K562 (cell line): ENCODE measurements at places on chromosomes 1 and 21. TPM values are rescaled to one million over a fixed set of nuclear protein-coding genes. Genes with fewer than 3 reads are reported as not detected.

DNA sequence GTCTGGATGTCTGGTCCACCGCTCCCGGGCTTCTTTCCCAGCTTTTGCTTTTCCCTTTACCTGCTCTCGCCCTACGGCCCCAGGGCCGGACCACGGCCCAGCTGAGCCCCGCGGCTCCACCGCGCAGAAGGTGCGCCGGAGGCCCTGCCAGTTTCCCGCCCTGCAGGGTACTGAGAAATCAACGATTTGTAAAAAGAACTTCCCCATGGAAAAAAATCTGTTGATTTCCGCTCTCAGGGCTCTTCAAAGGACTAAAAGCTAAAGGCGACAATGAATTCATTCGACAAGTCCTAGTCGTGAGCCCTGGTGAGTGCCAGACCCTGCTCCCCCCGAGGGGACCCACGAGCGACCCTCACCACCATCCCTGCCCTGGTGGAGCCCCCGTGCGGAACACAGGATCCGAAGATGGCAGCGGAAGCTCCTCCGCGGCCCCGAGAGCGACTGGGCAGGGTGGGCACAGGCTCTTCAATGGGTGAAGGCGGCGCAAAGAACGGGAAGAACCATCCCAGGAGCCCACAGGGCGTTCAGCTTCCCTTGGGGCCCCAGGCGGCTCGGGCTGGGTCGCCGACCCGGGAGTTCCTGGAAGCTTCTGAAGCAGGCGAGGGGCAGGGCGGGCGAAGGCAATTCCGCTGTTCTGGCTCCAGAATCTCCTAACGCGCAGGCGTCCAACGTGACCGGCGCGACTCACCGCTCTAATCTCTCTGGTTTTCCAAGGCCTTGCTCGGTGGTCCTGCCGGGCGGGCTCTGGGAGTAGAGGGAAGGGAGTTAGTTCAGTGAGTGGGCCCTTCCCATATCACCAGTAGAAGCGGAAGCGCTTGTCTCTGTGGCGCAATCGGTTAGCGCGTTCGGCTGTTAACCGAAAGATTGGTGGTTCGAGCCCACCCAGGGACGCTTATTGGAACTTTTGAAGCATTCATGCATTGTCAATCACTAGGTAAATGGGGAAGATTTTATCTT lies 6.6 kb upstream of the RNU1-2 start:
- H3K27me3 ChIP-seq: no peaks in the 10 kb centered on the region
- no peaks in the 10 kb centered on the region for H3K36me3 ChIP-seq
- H3K27ac ChIP-seq: no peak overlapping the region

DNA sequence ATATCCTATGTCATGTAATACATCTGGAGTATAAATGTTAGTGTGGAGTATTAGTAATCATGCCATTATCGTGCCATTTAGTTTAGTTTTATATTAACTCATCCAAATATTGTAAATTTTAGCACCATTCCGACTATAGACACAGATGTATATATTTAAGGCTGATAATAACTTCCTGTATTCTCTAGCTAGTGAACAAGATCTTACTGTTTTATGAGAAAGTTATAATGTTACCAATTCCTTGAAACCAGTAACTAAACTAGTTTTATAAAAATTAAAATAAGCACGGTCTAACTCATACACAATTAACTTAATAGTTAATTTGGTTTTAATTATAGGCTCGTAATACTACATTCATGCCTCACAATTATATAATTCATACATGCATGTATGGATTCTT lies 808.6 kb downstream of the USP25 start:
- H3K27ac ChIP-seq: no peak overlapping the region
- H3K4me3 ChIP-seq: no peak overlapping the region

DNA sequence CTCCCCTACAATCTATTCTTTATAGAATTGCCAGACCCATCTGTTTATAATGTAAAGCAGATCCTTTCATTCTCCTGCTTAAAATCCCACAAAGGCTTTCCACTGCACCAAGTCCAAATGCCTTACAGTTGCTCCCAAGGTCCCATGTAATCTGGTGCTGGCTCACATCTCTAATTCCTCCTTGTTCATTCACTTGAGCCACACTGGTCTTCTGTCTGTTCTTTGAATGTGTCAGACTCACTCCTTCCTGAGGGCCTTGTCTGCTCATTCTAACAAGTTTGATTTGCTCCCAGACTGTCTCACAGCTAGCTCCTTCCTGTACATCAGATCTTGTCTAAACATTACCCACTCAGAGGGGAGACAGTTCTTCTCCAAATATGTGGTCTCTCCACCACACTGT lies 38.9 kb downstream of the ALG14 start:
- no peak for DNase-seq
- no peak overlapping the region for H3K4me3 ChIP-seq
- no peak overlapping the region for H3K27ac ChIP-seq
- H3K4me1 ChIP-seq: no peaks in the 10 kb centered on the region
- H3K36me3 ChIP-seq: no peaks in the 10 kb centered on the region
- no peaks in the 10 kb centered on the region for H3K27me3 ChIP-seq

Gene HHIPL2
- total RNA-seq: 0.22 and 0.40 TPM in 2 replicates

DNA sequence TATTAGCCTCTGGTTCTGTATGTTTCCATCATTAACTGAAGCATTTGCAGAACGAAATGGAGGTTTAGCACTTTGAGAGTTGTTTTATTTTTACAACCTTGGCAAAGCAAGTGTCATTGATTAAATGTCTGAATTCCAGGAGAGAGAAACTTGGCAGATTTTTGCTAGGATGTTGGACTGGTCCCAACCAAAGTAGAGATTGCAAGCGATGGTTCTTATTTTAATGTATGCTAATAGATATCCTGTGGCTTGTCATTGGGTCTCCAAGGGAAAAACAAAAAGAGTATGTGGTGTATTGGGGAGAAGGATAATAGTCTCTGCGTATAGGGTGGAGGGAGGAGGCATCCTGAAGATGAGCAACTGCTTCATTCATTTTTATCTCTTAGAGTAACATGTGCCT lies 457.2 kb upstream of the RUNX1 start:
- H3K27me3 ChIP-seq: no peaks in the 10 kb centered on the region; the same call in 2 of the 3 replicates
- no peak overlapping the region for H3K27ac ChIP-seq
- H3K36me3 ChIP-seq: no peaks in the 10 kb centered on the region
- DNase-seq: no peak
- H3K4me1 ChIP-seq: peaks cover 39% of the 10 kb centered on the region

GRCh38 chr1:12194666-12195216 lies 27.9 kb downstream of the TNFRSF1B start:
- H3K27ac ChIP-seq: no peak overlapping the region
- H3K4me1 ChIP-seq: peaks cover 7% of the 10 kb centered on the region
- no peak overlapping the region for H3K4me3 ChIP-seq

- DNase-seq: no peak
- H3K36me3 ChIP-seq: no peaks in the 10 kb centered on the region
- no peaks in the 10 kb centered on the region for H3K4me1 ChIP-seq
- H3K27me3 ChIP-seq: no peaks in the 10 kb centered on the region
Observed at GRCh38 chr1:218971156-218971555, 202.5 kb upstream of the LYPLAL1 start.

DNA sequence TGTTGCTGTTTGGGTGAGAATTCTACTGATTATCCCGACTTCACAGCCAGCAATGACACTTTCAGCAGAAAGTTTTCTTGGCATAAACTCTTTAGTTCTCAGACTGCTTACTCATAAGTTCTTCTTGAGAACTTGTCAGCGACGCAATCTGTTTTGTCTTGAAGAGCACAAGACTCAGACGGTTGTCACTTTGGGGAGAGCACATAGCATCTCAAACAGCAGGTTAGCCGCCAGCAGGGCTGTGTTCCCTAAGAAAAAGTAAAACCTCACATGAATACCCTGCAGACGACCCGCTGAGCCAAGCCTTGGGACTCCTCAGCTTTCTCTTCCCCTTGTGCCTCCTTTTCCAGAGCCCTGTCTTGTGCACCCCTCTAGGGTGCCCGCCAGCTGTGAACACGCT lies 11.4 kb downstream of the AGMAT start:
- peaks cover 3% of the 10 kb centered on the region; the same call in 1 of the 2 replicates for H3K4me1 ChIP-seq
- peaks cover 26% of the 10 kb centered on the region; the same call in 2 of the 3 replicates for H3K36me3 ChIP-seq
- no peak overlapping the region for H3K4me3 ChIP-seq
- no peaks in the 10 kb centered on the region for H3K27me3 ChIP-seq
- no peak overlapping the region for H3K27ac ChIP-seq

Gene KRTAP12-2
- total RNA-seq: not detected in 2 replicates

GRCh38 chr1:194774535-194774934 lies 1588.1 kb upstream of the B3GALT2 start:
- no peak overlapping the region for H3K27ac ChIP-seq
- DNase-seq: no peak
- peaks cover 14% of the 10 kb centered on the region; the same call in 1 of the 3 replicates for H3K36me3 ChIP-seq
- H3K27me3 ChIP-seq: no peaks in the 10 kb centered on the region
- no peak overlapping the region for H3K4me3 ChIP-seq
- H3K4me1 ChIP-seq: no peaks in the 10 kb centered on the region

DNA sequence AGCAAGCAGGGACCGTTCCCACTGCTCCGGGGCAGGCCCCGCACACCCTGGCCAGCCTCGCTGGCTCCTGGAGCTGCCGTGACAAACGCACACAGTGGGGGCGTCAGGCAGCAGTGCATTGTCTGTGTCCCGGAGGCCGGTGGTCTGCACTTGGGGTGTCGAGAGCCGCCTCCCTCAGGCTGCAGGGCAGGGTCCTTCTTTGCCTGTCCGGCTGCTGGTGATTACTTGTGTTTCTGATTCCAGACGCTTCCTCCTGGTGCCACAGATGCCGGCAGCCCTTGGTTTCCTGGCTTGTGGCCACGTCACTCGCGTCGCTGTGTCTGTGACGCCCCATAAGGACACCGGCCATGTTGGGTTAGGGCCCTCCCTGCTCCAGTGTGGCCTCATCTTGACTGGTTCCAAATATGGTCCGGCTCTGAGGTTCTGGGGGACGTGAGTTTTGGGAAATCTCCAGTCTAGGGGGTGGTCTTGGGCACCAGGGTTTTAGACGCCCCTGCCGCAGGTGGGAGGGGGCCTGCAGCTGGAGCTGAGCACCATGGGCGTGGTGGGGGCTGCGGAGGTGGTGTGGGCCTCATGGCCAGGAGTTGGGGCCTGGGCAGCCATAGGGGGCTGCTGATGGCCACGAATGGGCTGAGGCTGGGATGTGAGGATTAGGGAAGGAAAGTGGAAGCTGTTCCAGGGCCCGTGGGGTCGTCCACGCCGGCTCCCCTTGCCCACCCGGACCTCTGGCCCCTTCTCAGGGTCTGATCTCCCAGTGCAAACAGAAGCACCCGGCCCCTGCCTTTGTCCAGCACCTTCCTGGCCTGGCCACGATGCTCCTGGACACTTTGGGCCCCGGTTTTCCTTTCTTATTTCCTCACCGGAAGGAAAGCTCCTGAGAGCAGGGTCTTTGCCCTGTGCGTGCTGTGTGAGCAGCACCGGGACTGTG lies 41.0 kb downstream of the SLX9 start:
- H3K36me3 ChIP-seq: peaks cover 25% of the 10 kb centered on the region; the same call in 1 of the 3 replicates
- peaks cover 66% of the 10 kb centered on the region for H3K4me1 ChIP-seq
- H3K27ac ChIP-seq: no peak overlapping the region
- no peak overlapping the region for H3K4me3 ChIP-seq
- H3K27me3 ChIP-seq: no peaks in the 10 kb centered on the region

- DNase-seq: no peak
- peaks cover 93% of the 10 kb centered on the region for H3K27me3 ChIP-seq
- no peak overlapping the region for H3K27ac ChIP-seq
- no peaks in the 10 kb centered on the region for H3K36me3 ChIP-seq
- peaks cover 44% of the 10 kb centered on the region for H3K4me1 ChIP-seq
Observed at GRCh38 chr1:197915862-197916499, 1.2 kb upstream of the LHX9 start.

- DNase-seq: no peak
- no peaks in the 10 kb centered on the region for H3K4me1 ChIP-seq
- no peaks in the 10 kb centered on the region for H3K36me3 ChIP-seq
- no peak overlapping the region for H3K4me3 ChIP-seq
Observed at GRCh38 chr1:199774433-199775089, 252.9 kb upstream of the NR5A2 start.

GRCh38 chr1:16048573-16049189 lies 5.1 kb downstream of the CLCNKB start:
- DNase-seq: peak; percentile 95
- peak overlapping the region; percentile 61 for H3K27ac ChIP-seq
- peak overlapping the region; percentile 45 for H3K4me3 ChIP-seq
- H3K4me1 ChIP-seq: peaks cover 15% of the 10 kb centered on the region; the same call in 2 of the 3 replicates
- no peaks in the 10 kb centered on the region for H3K36me3 ChIP-seq
- H3K27me3 ChIP-seq: no peaks in the 10 kb centered on the region

- H3K4me3 ChIP-seq: no peak overlapping the region
- no peak for DNase-seq
- H3K4me1 ChIP-seq: peaks cover 6% of the 10 kb centered on the region; the same call in 2 of the 3 replicates
- H3K27me3 ChIP-seq: no peaks in the 10 kb centered on the region
Observed at GRCh38 chr1:23814016-23814415, 11.2 kb downstream of the HMGCL start.
